ENCODE measurements at places on chromosomes 5 and 9.

DNA sequence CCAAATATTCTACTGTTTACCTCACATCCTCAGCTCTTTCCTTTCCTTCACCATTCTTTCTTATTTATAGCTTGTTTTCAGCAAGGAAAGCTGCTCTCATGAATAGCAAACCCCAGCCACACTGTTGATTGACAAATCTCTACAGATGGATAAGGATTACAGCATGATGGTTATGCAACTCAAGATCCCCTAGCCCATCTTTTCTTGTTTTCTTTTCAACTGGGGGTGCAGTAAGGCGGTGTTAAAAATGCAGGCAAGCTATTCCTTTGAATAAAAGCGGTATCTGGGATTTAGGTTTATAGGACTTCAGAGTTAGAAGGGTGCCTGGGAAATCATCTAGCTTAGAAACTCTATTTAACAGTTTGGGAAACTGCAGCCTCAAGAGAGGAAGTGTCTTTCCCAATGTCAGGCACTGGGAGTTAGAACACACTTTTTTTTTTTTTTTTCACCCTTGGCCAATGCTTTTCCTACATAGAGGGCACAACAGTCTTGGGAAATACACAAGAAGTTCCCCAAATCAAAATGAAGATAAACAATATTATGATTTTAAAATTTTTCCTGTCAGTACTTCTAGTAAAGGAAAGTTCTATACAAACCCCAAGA lies 2.6 kb downstream of the SPARC start:
- DNase-seq, result no peak

DNA sequence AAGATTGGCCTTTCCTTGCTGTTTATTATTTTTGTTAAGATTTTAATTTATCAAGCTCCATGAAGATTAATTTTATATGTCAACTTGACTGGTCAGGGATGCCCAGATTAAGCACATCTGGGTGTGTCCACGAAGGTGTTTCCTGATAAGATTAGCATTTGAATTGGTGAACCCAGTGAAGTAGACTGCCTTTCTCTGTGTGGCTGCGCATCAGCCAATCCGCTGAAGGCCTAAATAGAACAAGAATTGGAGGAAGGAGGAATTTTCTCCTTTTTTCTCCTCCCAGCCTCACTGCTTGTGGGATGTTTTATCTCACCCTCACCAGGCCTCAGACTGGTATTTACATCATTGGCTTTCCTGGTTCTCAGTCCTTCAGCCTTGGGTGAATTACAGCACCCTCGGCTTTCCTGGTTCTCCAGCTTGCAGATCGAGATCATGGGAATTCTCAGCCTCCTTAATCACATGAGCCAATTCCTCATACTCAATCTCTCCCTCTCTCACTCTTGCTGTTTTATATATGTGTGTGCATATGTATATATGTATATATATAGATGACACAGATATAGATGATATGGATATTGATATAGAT lies 135.4 kb upstream of the SPEF2 start:
- no peak for DNase-seq

DNA sequence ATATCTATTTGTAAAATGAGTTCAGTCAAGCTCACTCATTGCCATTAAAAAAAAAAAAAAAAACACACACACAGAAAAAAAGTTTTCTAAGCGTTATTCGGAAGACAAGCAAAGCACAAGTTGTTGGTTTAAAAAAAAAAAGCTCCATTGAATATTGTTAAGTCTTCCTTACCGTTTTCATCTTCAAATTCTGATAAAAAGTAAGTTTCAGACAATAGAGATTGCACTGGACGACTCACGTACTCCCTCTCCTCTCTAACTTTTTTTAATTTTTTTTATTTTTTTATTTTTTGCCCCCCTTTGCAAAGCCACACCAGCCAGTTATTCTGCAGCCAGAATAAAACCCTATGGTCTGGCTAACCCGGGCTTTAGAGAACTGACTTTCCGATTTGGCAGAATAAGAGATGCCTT lies 544 bp downstream of the ADAMTS6 start:
- DNase-seq, result no peak

GRCh38 chr5:59698207-59699178 lies 195.0 kb downstream of the PDE4D start:
- DNase-seq, result no peak

GRCh38 chr5:175281714-175282113 lies 162.3 kb downstream of the DRD1 start:
- DNase-seq, result no peak

DNA sequence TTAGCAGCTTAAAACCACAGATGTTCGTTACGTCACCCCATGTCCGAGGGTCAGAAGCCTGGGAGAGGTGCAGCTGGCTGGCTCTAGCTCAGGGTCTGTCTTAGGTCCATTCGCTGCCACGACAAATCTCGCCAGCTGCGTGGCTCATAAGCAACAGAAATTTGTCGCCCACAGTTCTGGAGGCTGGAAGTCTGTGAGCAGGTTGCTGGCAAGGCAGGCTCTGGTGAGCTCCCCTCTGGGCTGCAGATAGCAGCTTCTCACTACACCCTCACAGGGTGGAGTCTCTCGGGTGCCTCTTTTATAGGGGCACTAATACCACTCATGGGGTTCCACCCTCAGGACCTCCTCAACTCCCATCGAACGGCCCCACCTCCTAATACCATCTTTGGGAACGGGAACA lies 40.1 kb upstream of the FCN2 start:
- DNase-seq, result no peak

DNA sequence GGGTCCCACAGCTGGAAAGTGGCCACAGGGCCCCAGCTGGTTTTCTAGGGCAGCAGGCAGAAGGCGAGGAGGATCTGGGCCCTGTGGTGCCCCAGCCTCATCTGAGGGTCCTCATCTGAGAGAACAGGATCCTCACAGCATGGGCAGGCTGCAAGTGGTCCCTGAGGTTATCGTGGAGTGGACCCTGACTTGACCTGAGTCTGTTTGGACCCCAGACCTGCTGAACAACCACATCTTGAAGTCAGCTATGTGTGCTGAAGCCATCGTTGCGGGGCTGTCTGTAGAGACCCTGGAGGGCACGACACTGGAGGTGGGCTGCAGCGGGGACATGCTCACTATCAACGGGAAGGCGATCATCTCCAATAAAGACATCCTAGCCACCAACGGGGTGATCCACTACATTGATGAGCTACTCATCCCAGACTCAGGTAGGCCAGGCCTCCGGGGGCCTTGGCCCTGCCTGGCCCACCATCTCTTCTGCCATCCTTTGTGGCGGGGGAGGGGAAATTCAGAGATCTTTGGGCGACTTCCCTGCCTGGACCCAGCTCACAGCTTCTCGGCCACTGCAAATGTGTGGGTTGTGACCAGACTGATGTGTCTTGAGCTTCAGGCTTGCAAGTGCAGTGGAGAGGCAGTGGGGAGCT lies 24.0 kb downstream of the TGFBI start:
- DNase-seq, result no peak

DNA sequence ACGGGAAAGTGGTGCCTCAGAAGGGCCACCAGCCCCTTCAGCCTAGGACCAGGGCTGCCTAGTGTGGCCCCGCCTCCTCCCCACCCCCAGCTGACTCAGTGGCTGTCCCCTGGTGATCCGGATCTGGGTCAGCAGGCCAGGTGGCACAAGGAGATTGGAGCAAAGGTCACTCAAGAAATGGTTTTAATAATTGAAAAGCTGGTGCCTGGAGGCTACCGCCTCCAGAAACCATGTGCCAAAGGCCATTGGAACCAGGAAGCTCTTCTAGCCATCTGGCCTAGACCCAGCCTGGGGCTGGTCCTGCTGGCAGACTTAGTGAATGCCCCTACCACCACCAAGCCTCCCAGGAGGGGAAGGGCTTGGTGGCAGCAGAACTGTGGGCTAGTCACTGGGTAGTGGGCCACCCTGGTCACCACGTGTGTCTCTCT lies 1.5 kb downstream of the ST6GALNAC4 start:
- no peak for DNase-seq

DNA sequence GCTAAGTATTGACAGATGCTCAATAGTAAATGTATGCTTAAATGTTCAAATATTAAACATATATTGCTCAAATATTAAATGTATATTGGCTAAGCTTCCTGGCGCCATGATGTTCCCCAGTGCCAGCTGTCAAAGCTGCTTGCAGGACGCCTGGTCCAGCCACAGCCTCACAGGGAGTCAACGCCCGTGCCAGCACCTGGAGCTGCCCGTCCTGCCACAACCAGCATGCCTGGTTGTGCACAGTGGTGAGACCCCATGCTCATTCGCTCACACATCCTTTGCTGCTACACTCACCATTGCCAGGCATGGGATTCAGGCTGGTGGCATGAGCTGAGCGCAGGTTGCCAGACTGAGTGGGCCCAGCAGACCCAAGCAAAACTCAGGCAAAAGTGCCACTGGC lies 926.9 kb upstream of the EDIL3 start:
- DNase-seq, result no peak

DNA sequence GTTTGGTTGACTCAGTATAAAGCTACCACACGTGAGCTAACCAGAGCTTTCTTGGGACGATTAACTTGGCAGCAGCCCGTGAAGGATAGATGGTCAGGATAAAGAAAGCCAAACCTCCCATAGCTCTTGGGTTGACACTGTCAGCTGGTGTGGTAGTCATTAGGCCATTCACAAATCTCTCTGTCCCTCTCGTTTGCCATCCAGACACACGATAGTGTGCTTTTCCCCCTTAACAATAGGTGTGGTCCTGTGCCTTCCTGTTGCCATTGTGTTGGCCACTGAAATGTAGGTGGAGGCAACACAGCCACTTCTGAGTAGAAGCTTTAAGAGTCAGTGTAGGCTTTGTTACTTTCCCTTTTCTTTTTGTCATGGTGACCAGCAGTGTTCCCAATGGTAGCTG lies 11.7 kb downstream of the OR13J1 start:
- no peak for DNase-seq

GRCh38 chr9:81224166-81225081 lies 464.9 kb downstream of the TLE1 start:
- no peak for DNase-seq

- DNase-seq, result no peak
Observed at GRCh38 chr9:114911167-114911821, 19.1 kb downstream of the TNFSF8 start.

DNA sequence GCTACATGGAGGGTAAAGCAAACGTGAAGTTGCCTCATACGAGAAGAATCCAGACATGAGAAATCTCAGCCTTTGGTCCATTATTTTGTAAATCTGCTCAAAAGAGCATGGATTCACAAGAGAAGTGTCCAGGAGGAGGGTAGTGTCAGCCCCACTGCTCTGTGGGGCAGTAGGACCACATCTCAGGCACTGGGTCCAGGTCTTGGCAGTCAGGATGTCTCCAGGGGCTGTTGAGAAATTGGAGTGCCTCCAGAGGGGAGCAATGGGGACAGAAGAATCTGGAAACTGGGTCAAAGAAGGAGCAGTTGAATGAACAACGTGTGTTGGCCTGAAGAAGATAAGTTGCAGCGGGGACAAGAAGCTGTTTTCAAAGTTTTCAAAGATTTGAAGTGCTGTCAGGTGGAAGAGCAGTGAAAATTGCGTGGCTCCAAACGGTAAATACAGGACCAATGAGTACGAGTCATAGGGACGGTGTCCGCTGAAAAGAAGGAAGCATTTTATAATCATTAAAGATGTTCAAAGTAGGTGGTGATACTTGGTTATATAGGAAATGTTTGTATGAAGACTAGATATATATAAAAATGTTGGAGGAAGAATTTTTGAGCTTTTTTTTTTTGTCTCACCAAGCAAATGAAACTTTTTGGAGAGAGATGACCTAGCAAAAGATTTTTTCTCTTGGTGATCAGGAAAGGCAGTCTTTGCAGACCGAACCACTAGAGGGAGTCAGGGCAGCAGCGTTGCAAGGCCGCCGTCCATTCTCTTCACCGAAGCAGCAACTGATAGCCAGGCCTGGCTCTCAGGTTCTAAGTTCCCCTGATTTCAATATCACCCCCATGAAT lies 57.1 kb upstream of the ZBED3 start:
- DNase-seq, result peak; percentile 9

DNA sequence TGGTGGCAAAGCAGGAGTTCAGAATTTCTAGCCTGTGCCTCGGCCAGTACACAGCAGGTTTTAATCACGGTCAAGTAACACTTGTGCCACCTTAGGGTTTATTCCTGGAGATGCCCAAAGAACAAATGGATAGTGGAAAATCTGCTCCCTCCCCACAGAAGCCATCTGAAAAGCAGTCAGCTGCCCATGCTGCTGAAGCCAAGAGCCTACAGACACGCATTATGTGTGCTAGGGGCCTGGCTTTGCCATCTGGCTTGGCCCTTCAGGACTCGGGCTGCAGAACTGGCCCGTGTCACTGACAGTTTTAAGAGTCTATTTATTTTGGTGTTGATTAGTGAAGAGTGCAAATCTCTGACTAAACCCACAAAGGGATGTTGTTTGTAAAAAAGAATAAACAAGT lies 11.1 kb downstream of the ARSB start:
- no peak for DNase-seq

DNA sequence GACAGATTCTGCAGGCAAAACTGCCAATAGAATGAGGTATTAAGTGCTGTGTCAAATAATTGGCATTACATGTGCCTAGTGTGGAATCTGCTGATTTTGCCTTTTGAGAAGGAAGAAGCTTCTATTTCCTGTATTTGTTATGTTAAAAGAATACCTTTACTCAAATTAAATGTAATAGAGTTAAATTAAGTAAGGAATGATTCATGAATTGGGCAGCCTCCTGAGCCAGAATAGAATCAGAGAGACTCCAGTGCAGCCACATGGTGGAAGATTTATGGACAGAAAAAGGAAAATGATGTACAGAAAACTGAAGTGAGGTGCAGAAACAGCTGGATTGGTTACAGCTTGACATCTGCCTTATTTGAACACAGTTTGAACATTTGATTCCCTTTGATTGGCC lies 464.4 kb upstream of the SEMA6A start:
- no peak for DNase-seq

- no peak for DNase-seq
Observed at GRCh38 chr5:82754759-82755158, 322.4 kb downstream of the TMEM167A start.

DNA sequence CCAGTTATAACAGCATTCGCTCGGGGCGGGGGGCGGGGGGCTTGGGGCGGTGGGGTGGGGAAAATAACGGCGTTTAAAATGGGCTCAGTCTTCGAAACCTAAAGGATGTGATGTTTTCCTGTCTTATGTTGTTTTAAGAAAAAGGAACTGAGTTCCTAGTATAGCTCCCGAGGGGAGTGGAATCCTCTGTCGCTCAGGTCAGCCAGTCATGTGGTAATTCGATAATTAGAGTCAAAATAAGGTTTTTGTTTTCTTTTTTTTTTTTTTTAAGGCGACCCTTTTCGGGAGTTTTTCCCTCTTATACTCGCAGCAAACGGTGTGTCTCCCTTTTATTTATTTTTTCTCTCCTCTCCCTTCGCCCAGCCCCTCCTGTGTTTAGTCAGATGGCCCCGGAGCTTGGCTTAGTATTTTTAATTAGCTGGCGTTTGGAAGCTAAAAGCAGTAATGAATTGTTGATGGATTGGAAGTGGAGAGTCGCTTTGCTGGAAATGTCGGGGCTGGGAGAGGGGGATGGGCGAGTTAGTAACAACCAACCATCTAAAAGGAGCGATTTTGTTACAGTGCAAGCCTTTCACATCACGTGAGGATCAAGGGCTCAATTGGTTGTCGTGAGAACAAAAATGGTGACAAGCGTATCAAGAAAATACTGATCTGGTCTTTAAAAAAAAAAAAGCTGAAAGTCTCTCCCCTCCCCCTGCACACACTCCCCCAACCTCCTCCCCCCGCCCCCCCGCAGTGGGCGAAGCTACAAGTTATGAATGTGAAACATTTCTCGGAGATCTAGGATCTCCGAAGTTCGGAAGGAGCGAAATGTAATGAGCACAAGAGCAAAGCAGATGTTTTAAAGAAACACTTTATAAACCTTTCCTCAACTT lies 714 bp upstream of the ZNF608 start:
- no peak for DNase-seq

- DNase-seq, result no peak
Observed at GRCh38 chr9:121658166-121658565, 6.7 kb downstream of the DAB2IP start.

GRCh38 chr5:122880170-122880689 lies 34.8 kb downstream of the SNX24 start:
- no peak for DNase-seq

Measured in GM18507 (cell line).